ENCODE measurements at places on chromosomes 16 and 17. TPM values are rescaled to one million over a fixed set of nuclear protein-coding genes. Genes with fewer than 3 reads are reported as not detected.

GRCh38 chr17:64380985-64381384 lies 9.7 kb downstream of the PECAM1 start:
- no peak for DNase-seq

DNA sequence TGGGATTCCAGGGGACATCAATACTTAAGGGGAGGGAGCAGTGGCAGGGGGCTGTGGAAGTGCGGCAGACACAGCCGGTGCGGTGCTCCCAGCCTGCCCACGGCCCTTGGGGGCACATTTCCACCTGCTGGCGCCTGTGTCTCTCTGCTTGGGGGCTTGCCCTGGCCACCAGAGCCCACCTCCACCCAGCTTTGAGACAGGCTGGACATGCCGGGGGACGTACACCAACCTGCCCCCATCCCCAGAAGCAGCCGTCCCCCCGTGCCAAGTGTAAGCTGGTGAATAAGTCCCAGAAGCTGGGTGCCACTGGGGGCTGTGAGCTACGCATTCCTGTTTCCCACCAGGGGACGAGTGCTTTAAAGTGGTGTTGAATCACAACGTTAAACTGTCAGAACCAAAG lies 172.6 kb downstream of the GSG1L start:
- no peak for DNase-seq

DNA sequence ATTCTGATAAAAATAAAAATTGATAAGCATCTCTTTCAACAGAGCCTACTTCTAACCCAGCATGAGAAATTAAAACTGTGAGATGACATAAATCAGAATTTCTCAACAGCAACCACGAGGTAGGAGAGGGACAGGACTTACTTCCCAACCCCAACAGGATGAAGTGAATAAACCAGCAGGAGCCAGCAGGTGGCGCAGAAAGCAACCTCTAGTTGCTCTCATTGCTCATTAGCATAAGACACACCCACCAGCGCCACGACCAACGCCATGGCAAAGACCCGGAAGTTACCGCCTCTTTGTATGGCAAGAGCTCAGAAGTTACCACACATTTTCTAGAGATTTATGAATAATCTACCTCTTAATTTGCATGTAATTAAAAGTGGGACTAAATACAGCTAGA lies 189.4 kb upstream of the CDH8 start:
- DNase-seq, result peak; percentile 13

The CDH16 gene
- not detected for total RNA-seq

The SOCS1 gene
- total RNA-seq, result 23.4 TPM

DNA sequence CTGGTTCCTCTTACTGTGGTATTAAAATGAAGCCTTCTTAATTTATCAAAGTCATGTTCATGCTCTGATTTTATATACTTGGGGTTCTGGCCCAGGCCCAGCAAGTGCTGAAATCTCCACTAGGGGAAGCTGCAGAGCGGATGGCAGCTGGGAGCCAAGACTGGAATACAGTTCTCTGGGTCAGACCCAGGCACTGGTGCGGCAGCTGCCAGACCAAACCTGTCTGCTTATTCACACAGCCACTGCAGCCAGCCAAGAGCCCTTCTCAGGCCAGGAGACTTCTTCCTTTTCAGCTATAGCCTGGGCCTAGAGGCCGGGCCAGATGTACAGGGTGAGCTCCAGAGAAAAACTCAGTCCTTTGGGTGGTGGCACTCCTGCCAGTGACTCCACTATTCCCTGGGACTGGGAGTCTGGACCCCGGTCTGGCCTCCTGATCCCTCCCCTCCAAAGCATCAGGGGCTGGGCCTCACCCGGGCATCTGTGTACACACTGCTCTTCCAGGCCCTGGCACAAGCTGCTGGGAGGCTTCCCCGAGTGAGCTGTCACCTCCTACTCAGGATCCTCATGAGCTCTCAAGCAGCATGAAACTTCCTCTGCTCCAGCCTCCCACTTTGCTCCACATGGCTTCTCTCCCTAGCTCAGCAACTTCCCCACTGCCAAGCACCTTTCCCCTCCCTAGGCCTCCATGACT lies 24.4 kb downstream of the ATP6V0D1 start:
- DNase-seq, result no peak

The RIPOR1 gene
- total RNA-seq, result 40.2 TPM

The C16orf89 gene
- not detected for total RNA-seq

DNA sequence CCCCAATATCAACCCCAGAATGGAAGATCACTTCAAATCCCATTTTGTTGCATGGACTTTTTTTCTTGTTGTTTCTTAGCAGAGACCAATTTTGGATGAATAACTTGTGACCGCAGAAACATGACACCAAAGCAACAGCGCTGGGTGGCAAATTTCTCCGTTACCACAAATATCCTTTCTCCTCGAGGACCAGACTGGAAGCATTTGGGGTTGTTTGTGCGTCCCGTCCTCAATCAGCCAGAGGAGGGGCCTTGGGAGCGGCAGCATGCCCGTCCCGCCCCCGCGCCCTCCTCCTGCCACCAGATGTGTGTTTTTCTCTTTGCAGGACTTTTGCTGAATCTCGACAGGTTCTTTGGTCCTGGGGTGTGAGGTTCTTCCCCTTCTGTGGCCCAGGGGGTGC lies 282.5 kb upstream of the FOXF1 start:
- DNase-seq, result no peak

The C1QTNF1 gene
- total RNA-seq, result not detected

GRCh38 chr17:56658648-56659047 lies 65.1 kb downstream of the NOG start:
- DNase-seq, result no peak

DNA sequence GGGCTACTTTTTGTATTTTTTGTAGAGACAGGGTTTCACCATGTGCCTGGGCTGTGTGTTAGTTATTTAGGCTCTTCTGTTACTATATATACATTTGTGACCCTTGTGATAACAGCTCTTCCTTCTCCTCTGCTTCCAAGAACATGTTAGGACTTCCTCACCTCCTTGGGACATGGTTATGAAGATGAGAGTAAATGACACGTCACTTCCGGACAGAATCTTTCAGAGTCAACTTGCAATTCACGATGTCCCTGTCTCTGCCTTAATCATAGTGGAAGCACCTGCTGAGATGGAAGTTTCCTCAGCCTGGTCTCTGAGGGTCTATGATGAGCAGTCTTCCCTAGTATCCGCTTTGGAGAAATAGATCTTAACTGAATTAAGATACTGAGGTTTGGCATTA lies 42.9 kb downstream of the CCDC42 start:
- DNase-seq, result no peak

Measured in OCI-LY7 (cell line).